GM06990 (cell line): ENCODE measurements at places on chromosomes 3 and 15.

DNA sequence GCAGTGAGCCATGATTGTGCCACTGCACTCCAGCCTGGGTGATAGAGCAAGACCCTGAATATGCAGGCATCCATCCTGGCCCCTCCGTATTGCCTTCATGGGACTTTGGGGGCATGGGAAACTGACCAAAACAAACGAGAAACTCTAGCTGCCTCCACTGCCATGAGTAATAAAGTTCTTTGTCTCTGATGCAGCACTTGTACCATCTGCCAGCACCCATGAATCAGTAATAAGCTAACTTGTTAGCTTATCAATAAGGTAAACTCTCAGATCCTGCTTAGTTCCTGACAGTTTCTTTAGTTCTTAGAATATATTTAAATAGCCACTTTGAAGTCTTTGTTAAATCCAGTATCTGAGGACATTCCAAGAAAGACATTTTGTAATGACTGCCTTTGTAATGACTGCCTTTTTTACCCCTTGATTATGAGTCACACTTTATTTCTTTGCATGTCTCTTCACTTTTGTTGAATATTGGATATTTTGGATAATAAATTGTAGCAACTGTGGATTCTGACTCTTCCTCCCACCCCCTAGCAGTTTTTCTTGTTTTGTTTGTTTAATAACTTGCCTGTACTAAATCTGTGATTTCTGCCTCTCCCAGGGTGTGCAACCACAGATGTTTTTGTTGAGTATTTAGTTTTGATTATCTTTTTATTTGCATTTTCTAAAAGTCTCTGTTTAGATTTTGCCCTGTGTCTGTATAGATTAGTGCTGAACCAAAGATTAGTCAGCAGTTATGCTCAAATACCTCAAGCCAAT lies 136.9 kb downstream of the HCN4 start:
- DNase-seq, result no peak

GRCh38 chr3:31240466-31240865 lies 292.3 kb upstream of the STT3B start:
- no peak for DNase-seq

DNA sequence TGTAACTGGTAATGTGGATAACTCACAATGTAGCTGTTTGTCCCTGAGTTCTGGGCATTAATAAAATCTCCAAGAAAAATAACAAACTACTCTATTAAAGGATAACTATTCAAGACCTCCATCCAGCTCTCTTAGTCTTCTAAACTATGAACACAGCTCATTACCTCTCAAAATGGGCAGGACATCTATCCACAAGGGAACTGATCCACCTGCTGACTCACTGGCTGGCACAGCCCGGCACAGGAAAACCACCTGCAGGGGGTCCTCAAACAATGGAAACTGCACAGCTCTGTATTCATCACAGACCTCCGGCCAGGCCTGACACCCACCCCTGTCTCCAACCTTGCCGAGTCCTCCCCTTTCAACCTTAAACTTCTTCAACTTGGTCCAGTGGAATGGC lies 255.4 kb downstream of the TJP1 start:
- no peak for DNase-seq

GRCh38 chr3:196837819-196838420 lies 29.8 kb upstream of the SENP5 start:
- DNase-seq, result no peak

- DNase-seq, result no peak
These were observed 23.4 kb upstream of the CLEC3B start for GRCh38 chr3:45002720-45003119.

DNA sequence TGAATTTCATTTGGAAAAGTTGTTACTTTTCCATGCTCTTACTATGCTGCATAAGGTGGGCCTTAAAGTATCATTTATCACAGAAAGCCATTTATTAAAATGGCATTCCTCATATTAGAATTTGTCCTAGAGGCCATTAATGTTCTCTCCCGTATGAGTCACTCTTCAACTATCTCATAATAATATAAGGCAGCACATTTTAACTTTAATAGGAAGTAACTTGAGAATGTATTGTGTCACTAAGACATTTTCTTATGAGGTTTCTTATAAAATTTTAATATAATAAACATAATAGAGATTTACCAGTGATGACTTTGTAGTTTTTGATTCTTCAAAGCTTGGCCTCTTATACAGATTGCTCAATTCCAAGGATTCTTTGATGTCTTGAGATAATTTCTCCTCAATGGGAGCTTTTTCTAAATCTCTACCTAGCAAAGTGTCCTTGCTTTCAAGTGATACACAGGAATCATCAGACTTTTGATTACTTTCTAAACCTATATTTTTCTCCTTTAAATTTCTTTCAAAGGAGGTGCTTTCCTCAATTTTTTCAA lies 74.7 kb downstream of the ZBBX start:
- DNase-seq, result no peak

DNA sequence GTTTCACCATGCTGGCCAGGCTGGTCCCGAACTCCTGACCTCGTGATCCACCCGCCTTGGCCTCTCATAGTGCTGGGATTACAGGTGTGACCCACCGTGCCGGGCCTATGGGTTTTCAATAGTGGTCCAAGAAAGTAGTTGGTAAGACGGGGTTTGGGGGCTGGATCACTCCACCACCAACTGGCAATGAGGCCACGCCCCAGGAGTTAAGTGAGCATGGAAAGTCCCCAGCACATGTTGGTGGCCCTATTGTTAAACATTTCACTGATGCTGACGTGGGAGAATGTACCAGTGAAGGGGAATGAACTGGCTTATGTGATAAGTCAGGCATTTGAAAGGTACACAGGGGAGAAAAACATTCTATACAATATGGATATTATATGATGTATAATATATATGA lies 80.4 kb downstream of the CHRD start:
- no peak for DNase-seq

DNA sequence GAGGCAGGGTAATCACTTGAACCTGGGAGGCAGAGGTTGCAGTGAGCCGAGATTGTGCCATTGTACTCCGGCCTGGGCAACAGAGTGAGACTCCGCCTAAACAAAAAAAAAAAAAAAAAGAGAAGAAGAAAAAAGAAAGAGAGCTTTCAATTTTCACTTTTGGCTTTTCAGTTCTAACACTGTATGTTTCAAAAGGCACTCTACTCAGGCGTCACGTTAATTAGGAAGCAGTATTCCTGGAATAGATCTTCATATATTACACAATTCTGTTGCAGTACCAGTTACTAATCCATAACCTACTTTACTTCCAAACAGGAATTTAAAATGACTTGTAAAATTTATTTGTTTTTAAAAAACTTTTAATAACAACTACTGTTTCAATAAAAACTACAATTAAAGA lies 131.7 kb upstream of the PLXND1 start:
- no peak for DNase-seq

GRCh38 chr3:173395073-173395411 lies 2.5 kb upstream of the NLGN1 start:
- DNase-seq, result no peak

DNA sequence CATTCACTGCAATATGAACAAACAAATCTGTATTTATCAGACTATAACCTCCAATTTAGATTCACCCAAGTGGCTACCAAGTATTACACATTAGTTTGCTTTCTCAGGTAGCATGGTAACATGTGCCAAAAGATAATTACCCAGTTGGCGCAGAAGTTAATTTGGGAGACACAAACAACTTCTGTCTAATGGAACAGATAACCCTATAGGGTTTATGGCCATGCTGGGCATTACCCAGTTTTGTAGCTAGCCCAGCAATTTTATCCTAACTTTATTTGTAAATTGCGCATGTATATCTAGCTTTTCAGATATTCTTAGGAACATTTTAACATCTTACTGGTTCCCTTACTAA lies 780 bp downstream of the RPL22L1 start:
- DNase-seq, result no peak

DNA sequence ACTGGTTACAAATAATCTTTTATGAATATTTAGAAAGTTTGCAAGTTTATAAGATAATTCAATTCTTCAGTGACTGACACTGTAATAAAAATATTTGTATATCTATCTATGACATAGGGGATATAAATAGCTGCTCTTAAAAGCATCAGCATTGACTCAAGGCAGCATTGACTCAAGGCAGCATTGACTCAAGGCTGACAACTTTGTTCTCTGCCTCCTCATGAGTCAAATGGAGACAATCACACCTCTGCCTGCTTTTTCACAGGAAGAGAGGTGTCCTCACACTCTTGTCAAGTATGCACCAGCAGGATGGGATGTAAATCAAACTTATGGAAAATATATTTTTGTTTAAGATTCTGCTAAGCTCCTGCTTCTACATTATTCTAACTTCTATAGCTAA lies 1173.1 kb downstream of the NSUN3 start:
- no peak for DNase-seq

DNA sequence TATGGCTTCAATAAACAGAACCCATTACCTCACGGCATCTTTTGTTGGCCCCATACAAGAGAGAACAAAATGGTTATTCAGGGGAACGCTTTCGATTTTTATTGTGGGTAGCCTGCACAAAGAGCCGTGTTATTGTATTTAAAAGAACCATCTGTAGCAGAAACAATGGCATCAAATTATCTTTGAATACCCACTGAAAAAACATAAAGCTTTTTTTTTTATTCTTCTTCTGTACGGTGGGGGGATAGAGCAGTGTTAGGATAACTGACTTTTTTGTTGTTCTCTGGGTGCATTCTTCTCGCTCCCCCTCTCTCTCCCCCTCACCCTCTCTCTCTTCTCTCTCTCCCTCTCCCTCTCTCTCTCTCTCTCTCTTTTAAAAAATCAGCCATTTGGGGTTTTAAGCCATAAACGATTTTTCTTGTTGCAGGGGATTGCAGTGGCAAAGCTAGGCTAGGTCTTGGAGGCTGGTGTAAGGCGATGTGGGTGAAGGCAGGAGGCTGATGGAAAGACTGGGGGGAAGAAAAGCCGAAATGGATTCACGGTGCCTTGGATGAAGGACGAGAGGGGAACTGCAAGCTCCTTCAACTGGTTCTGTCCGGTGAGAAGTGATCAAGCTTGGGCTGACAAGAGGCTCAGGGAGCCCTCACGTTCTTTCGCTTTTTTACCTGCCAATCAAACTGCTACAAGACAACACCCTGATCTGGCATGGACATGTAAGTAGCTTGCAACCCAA lies 12.4 kb upstream of the SOX2 start:
- no peak for DNase-seq

GRCh38 chr3:43213631-43214030 lies 72.7 kb upstream of the SNRK start:
- DNase-seq, result no peak

DNA sequence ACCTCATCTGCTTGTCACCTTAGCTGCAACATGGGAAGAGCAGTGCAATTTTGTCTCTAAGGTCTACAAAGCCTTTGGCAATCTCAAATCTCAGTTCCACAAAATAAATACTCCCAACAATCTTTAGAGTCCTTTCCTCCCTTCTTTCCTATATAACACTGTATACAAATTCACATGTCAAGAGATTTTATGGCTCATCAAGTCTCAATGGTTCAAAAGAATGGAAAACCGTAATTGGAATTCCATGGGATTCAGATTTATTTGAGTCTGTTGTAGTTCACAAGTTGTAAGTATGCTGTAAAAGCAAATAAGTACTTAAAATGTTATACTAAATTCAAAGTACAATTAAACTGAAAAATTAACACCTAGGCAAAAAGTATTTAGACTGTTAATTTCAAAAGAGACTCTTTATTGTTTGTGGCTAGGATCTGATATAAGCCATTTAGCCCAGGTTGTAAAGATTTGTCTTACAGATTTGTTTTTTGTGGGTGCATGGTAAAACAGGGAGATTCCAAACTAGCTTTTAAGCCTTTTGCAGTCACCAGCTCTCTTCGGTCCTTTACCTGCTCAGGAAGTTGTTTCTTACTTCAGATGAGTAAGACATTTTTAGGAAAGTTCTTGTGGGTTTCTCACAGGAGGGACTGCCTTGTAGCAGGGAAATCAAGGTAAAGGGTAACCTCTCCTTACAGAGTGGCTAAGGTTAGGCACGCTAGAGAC lies 50.1 kb downstream of the CMSS1 start:
- no peak for DNase-seq

DNA sequence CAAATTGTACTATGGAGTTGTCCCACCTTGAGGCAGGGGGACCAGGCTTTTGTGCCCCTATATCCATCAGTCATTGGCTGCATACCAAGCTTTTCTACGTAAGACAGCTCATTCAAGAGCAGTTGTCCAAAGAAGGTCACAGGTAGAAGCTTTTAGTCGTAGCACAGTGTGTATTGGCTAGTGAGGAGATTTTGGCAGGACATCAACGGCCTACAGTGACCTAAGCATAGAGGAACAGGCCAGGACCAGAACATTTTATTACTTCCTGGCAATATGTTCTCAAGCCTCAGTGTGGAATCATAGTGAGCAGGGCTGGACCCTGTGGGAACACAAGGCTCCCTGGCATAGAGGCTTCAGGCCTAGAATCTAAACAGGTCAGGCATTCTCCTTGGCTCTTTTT lies 105.4 kb upstream of the ANKRD28 start:
- no peak for DNase-seq

- DNase-seq, result no peak
These were observed 481.7 kb downstream of the ZPLD1 start for GRCh38 chr3:102916532-102916931.

GRCh38 chr3:13866041-13866965 lies 13.6 kb downstream of the WNT7A start:
- no peak for DNase-seq

DNA sequence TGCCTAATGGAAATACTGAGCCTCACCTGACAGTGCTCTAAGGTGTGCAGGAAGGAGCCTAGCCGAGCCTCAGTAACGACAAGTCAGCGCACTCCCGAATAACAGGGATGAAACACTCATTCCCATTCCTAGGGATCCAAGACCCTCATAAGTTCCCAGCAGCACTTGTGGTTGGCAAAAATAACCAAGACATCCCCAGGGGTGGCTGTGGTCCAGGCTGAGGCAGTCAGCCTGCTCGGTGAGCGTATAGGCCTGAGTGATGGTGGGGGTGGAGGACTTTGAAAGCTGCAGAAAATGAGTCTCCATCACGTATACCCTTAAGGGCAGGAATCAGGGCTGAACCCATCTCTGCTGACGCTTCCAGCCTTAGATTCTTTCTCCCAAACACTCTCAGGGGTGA lies 120.1 kb downstream of the SMAD6 start:
- no peak for DNase-seq

- DNase-seq, result no peak
These were observed 14.8 kb downstream of the EXD1 start for GRCh38 chr15:41215708-41216107.

DNA sequence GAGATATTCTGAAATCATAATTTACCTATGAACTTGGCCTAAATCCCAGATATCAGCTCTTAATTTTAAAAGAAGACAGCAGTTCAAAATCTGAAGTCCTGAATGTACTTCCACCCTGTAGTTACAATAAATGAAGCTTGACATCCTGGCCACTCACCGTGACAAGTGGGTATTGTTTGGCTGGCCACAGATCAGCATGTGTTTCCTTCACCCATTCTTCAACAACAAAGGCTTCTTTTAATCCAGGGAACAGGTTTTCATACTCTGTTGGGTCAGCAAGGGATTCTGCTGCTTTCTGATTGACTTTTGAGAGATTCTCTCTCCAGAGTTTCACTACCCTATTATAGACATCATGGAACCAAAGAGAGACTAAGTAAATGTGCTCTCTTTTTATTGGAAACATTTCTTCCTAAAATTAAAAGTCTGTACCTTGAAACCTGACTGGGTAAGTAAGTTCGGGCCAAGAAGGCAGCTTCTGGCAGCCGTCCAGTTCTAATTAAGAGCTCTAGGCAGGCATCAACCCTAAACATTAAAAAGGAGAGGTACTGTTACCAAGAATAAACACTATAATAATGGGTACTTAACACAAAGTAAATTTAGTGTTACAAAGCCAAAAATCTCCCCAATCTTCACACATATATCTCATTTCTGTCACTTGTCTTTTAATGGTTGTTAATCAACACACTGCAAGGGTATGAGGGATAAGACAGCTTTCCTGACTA lies 15.2 kb downstream of the MRPS22 start:
- peak; percentile 28 for DNase-seq

GRCh38 chr3:7630925-7631324 lies 770.0 kb downstream of the GRM7 start:
- no peak for DNase-seq
